ENCODE measurements at places on chromosomes 3 and 15.
A peak's percentile ranks its signal among the peaks of the same experiment; 100 is the strongest.

- DNase-seq, result no peak
Observed at GRCh38 chr15:80785811-80786354, 6.7 kb downstream of the CEMIP start.

DNA sequence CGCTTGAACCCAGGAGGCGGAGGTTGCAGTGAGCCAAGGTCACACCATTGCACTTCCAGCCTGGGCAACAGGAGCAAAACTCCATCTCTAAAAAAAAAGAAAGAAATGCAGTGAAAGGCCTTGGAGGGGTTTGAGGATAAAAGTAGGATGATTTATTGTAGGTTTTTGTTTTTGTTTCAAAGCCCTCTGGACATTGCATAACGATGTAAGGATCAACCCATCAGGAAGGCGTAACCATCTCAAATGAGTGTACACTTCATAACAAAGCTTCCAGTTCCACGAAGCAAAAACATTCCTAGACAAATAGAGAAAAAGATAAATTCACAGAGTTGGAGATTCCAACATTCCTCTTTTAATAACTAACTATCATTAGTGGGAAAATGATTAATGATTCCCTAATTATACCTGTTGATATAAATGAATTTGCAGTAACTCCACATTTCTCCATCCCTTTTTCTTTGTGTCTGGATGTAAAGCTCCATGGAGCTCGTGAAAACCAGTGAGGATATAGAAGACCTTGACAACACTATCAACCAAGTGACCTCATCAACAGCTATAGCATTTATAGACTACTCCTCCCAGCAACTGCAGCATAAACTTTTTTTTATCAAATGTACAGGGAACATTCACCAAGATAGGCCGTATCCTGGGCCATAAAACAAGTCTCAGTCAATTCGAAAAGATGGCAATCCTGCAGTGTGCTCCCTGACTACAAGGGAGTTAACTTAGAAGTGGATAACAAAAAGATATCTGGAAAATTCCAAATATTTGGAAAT lies 48.7 kb upstream of the PPP4R2 start:
- DNase-seq, result no peak

DNA sequence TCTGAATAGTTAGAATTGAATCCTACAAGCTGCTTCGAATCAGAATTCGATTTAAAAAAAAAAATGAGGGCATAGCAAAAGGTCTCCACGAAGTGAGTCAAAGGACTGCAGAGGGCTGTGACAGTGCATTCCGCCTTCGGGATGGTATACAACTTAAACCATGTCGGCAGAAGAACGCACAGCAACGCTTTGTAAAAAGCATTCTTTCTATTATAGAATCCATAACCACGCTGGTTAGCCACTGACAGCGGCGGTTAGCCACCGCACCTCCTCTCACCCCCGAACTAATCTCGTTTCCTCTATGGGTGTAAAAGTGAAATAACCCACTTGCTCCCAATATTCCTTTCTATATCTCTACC lies 664 bp upstream of the PIK3CA start:
- DNase-seq, result no peak

DNA sequence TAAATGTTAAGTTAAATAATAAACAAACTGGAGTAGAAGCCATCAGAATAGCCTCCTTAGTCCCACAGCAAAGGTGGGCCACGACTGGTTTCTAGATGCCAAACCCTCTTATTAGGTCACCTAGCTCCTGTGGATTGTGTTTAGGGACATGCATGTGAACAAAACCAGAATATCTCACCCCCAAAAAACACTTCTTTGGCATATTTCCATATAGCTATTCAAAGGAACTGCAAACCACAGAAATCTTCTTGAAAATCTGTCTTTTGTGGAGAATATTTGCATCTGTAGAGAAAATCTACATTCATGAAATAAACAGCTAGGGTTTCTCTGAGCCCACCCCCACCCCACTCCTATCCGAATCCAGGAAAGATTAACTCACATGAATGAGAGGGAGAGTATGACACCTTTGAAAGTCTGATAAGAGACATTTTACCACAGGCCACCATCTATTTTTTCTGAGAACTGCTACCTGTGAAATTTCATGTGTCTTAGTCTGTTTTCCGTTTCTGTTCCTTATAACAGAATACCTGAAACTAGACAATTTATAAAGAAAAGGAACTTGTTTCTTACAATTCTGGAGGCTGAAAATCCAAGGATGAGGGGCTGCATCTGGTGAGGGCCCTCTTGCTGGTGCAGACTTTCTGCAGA lies 159.4 kb downstream of the NEK10 start:
- no peak for DNase-seq

GRCh38 chr3:61182662-61183061 lies 68.6 kb downstream of the FHIT start:
- DNase-seq, result no peak

GRCh38 chr3:160016972-160017371 lies 28.3 kb downstream of the IL12A start:
- peak; percentile 25 for DNase-seq

DNA sequence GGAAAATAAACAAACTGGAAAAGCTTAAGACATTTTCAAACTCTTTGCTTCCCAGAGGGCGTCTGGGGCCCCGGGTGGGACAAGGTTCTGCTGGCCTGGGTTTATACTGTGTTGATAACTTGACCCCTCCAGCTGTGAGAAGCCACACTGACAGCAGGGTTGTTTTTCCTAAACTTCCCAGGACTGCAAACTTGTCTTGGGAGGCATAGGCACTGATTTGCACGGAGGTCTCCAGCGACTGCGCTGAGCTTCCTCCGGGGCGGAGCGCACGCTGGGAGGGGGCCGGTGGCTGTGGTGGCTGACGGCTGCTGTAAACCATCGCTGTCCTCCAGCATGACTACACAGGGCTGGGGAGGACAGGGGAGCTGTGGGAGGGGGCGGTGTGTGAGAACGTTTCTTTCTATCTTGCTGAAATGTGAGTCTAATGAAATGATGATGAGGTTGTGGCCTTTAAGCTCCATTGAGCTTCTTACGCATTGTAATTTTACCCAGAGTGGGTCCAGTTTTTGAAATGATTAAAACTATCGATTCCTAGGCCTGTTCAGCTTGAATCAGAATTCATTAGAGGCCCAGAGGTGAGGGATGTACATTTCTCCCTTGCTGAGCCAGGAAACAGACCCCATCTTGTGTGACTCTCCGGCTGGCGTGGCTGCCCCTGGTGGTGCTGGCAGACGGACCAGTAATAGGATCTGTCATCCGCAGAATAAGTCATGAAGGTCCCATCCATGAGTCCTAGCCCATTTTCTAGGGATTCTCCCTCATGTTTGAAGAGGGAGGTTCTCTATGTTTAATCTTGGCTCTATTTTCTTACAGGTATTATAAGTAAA lies 40.5 kb upstream of the VPS8 start:
- DNase-seq, result no peak

- DNase-seq, result no peak
Observed at GRCh38 chr3:64151342-64151871, 73.9 kb downstream of the PRICKLE2 start.

DNA sequence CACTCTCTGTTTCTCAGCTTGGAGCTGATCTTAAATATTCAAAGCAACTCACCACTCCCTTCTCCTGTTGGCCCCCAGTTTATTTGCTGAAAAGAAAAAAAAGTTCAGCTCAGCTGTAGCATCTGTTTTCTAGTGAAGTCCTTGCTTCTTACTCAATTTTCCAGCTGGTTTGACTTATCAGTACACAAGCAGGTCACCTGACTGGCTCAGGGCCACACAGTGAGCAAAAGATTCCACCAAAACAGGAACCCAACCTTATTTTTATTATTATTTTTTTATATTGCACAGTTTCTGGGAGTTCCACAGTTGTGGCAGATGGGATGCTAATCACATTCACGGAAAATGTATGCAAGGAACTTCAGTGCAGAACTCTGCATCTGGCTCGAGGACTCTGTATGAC lies 390.7 kb upstream of the RGMA start:
- no peak for DNase-seq

GRCh38 chr3:36700537-36701248 lies 63.7 kb downstream of the DCLK3 start:
- peak; percentile 75 for DNase-seq
